ENCODE measurements at places on chromosomes 2 and 18. TPM values are rescaled to one million over a fixed set of nuclear protein-coding genes. Genes with fewer than 3 reads are reported as not detected.

The GPR45 gene
- not detected for total RNA-seq

The SERPINB11 gene
- total RNA-seq = not detected

The CYRIA gene
- 0.14 TPM for total RNA-seq

The FKBP7 gene
- 12.3 TPM for total RNA-seq

The LBX2 gene
- 4.6 TPM for total RNA-seq
